ENCODE measurements at places on chromosomes 13 and 19.
A peak's percentile ranks its signal among the peaks of the same experiment; 100 is the strongest.

GRCh38 chr19:32813862-32814425, 55.6 kb downstream of the SLC7A9 start:
- no peak for DNase-seq

GRCh38 chr13:112903071-112903577, 65.9 kb upstream of the MCF2L start:
- DNase-seq = no peak

GRCh38 chr19:38139122-38139521, 84.9 kb downstream of the DPF1 start:
- no peak for DNase-seq

GRCh38 chr19:23075031-23075733, 41.6 kb upstream of the ZNF730 start:
- peak; percentile 34 for DNase-seq

GRCh38 chr19:11710313-11710712, 28.4 kb downstream of the ZNF823 start:
- DNase-seq = no peak

DNA sequence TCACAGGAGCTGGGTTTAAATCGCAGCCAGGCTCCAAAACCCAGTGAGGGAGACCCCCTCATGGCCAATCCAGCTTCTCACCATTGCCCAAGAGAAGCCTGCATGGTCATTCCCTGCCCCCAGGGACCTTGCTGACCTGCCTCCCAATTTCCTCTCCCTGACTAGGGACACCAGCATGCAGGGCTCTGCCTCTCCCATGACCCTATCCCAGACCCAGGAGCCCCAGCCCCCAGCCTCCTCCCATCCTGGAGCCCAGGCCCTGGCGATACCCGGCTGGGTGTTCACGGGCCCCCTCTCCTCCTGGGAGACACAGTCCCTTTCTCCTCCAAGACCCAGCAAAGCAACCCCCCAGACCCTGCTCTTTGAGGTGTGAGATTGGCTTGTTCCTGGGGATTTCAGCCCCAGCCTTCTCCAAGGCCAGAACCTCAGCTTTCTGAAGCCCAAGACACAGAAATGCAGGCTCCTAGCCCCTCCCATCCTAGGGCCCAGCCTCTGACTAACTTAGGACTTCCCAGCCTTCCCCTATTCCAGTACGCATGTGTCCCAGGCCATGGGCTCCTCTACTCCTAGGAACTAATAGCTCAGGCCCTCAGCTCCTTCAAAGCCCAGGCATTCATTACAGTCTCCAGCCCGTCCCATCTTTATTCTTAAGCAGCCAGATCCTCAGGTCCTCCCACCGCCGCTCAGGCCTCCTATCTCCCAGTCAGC, 1.1 kb downstream of the GYS1 start:
- peak; percentile 53 for DNase-seq

DNA sequence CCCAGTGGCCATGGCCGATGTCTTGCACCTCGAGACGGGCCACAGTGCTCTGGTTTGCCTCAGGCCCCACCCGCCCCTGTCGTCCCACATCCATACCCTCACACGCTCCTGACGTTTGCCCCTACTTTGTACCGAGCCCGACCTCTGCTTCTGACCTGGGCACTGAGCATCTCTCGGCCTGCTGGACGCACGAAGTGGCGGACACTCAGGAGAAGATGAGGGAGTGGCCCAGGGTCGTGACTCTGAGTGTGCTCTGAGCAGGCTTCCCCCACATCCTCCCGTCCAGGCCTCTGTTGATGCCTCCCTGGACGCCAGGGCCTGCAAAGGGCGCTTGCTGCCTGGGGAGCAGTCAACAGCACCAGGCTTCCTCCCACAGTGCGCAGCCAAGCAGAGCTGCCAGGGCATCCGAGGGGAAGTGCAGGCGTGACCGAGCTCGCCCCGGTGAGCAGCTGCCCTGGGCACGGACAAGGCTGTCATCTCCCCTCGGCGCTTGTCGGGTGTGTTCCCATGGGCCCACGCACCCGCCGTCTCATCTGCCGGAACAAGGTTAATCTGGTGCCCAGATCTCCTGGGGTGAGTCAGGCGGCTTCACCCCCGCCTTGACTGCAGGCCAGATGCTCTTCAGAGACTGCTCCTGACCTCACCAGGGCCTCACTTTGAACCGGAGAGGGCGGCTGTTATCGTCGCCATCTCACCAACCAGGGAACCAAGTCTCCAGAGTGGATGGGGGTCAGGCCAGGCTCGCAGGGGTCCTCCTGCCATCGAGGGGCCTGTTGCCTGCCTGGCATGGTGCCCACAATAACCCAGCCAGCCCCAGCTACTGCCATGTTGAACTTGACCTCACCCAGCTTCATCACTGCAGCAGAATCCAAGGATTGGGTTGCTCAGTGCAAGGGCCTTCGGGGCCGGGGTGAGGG, 27.2 kb downstream of the COMP start:
- DNase-seq = peak; percentile 90

- DNase-seq = no peak
Observed at GRCh38 chr19:14006766-14007562, 844 bp upstream of the RFX1 start.

Measured in kidney glomerular epithelial cell (primary cell).